Activated T-helper 1 cell treated with anti-CD3 and anti-CD28 coated beads, Interleukin-2, amount 50 U/mL, for 16 hours (primary cell): ENCODE measurements at places on chromosomes 6 and 20.

DNA sequence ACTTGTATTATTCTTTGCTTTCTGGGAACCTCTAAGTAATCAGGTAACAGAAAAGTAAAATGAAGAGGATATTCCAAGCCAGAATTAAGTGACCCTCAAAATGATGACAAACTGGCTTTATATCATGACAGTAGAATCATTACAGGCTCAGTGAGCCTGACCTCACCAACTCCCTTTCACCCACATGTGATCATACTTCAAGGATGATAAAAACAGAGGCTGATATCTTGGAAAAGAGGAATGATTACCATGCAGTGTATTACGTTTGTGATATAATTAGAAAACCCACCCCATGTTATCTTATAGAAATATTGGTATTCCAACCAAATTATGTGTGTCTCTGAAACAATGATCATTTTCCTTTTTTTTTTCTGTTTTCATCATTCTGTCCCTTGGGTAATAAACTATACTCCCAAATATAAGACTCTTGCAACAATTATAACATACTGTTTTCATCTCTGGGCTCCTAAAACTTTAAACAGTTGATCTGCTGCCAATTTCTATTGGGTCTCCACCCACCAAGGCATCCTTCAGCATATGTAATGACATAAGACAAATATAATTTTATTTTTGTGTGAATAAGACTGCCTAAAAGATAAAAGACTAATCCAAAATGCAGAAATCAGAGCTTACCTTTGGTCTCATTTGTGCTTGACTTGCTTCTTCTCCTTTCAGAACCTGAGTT lies 115.7 kb downstream of the DST start:
- no peak for DNase-seq

DNA sequence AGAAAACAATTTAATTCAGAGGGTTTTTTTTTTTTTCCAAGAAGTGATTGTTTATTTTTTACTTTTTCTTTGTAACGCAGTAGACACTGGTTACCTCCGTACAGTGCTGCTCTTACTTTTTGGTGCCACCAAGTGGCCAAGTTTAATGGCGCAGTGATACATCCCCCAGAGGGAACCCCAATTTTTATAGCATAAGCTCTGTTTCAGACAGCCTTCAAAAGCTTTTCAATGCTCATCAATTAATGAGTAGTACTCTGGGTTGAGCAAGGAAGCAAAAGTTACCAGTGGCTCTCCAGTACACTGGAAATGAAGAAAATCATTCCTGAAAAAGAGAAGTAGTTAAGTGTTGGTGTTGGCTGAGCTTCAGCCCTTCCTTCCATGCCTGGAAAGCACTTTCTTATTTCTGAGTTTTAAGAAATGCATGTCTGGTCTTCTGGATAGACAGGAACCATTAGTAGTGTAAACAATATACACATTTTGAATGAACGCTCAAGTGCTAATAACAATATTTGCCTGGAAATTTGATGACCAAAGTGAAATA lies 129.1 kb upstream of the SMLR1 start:
- peak; percentile 38 for DNase-seq

GRCh38 chr6:16544006-16544405 lies 217.3 kb downstream of the ATXN1 start:
- no peak for DNase-seq

GRCh38 chr6:147238164-147238563 lies 33.9 kb downstream of the STXBP5 start:
- no peak for DNase-seq

DNA sequence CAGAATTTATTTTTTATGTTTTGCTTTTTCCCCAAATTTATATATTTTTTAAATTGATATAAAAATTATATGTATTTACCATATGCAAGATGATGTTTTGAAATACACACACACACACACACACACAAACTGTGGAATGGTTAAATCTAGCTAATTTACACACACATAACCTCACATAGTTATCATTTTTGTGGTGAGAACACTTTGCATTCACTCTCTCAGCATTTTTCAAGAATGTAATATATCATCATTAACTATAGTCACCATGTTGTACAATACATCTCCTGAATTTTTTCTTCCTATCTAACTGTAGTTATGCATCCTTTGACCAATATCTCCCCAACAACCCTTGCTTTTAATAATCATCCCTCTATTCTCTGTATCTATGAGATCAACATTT lies 52.2 kb downstream of the GFRAL start:
- no peak for DNase-seq

DNA sequence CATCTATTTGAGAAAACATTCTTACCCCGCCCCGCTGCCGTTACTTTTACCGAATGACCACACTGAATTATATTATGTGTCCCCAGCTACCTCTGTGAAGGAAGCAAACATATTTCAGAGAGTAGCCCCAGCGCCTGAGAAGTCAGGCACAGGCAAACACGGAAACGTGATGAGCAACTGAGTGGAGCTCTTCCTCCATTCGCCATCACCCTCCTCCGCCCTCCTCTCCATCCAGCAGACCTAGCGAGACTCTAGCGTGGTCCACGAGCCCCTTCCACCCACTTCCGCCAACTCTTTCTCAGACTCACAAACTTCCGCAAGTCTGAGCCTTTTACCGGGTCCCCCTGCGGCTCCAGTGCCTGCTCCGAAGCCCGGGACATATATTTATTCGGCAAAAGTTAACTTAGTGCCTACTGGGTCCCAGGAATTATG lies 582 bp downstream of the SNRPB start:
- peak; percentile 24 for DNase-seq

GRCh38 chr6:40671001-40671693 lies 84.0 kb upstream of the LRFN2 start:
- no peak for DNase-seq

- no peak for DNase-seq
These were observed 191.6 kb downstream of the DST start for GRCh38 chr6:56450882-56451739.

GRCh38 chr6:111870742-111871064 lies 2.5 kb downstream of the FYN start:
- DNase-seq: no peak
